Activated CD4-positive, CD25-positive, alpha-beta regulatory T cell treated with anti-CD3 and anti-CD28 coated beads, Interleukin-2, amount 50 U/mL, for 16 hours (primary cell): ENCODE measurements at places on chromosomes 7 and 10.

DNA sequence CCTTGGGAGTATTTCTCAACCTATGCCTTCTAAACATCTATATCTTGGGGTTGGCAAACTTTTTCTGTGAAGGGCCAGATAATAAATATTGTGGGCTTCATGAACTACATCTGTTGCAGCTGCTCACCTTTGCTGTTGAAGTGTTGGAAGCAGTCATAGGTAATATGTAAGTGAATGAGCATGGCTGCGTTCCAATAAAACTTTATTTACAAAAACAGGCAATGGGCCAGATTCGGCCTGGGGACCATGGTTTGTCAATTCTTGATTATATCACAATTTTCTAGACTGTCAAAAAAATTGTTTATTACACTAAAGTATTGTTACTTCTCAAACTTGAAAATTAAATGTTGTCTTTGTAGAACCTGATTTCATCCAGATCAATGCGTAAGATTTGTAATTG lies 54.9 kb downstream of the MTPN start:
- DNase-seq = no peak

GRCh38 chr7:143507534-143508055 lies 29.9 kb downstream of the TAS2R41 start:
- DNase-seq = no peak

DNA sequence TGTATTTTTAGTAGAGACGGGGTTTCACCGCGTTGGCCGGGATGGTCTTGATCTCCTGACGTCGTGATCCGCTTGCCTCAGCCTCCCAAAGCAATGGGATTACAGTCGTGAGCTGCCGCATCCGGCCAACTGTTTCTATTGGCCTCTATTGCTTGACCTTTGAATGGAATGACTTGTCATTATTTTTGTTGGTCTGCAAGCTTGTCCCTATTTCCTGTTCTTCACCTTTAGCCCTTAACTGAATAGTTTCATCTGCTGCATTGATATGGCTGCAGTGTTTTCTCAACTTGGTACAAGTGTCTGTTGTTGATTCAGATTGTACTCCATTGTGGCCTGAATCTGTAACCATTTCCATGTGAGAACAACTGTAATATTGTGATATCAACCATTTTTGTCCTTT lies 105.5 kb downstream of the POLL start:
- no peak for DNase-seq

GRCh38 chr7:135169964-135170273 lies 588 bp downstream of the CYREN start:
- no peak for DNase-seq

GRCh38 chr10:129621693-129622092 lies 154.7 kb downstream of the MGMT start:
- DNase-seq = no peak

GRCh38 chr7:44393238-44394111 lies 68.1 kb upstream of the CAMK2B start:
- no peak for DNase-seq

DNA sequence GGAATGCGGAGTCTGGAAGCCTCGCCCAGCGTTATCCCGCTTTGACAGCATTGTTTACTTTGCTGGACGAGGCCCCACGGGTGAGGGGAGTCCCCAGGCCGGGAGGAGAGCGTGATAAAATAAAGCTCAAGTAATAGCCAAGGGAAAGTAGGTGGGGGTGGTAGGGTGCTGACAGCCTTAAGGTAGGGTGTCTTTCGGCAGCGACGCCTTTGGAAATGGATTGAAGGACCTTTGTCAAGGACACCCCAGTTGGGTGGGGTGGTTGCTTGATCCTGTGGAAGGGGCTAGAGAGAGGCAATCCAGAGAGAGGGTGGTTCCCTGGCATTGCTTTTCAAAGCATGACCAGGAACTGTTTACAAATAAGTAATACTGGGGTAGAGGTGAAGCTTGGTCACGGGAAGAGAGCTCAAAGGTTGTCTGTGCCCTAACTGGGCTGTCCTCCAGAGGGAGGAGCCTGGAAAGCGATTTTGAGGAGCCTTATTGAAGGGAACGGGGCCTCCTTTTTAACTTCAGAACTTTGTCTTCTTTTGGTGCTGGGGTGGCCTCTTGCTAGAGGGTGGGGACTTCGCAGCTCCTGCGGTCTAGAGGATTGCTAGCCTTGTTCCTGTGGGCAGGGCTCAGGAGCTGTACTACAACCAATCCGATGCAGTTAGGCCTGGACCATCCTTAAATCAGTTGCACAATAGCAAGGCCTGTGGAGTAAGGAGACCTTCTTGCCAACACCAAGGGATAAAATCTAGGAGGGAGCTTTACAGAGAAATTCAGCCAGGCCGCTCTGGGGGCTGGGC lies 1.3 kb downstream of the EIF4EBP2 start:
- DNase-seq = no peak
